NB4 (cell line): ENCODE measurements at places on chromosomes 3 and 15.

GRCh38 chr3:127760791-127761440 lies 61.4 kb downstream of the MGLL start:
- DNase-seq = no peak

GRCh38 chr3:186784820-186785494 lies 1.6 kb downstream of the EIF4A2 start:
- no peak for DNase-seq

DNA sequence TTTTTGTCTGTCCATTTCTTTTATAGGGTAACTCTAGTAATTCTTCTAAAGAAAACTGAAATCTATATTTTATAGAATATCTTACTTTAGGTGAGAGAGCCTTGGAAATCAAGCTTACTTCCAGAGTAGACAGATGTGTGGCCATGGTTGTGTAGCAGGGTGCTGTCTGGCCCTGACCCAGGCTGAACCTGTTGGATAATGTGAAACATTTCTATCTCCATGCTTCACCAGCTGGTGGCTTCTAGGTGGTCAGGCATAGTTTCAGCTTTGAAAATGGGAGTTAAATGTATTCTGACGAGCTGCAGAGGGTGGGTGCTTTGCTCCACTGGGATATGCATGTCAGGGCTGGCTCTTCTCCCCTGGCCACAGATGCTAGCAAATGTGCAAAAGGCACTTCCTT lies 20.8 kb upstream of the NR2C2 start:
- no peak for DNase-seq

- DNase-seq = peak; percentile 98
Measured at GRCh38 chr3:52498137-52499054, 3.3 kb downstream of the STAB1 start.

- DNase-seq = no peak
Measured at GRCh38 chr3:46006238-46007032, 10.8 kb upstream of the FYCO1 start.

- no peak for DNase-seq
Measured at GRCh38 chr3:160330109-160330508, 68.9 kb downstream of the IFT80 start.

- peak; percentile 95 for DNase-seq
Measured at GRCh38 chr3:3589715-3590130, 209.5 kb upstream of the LRRN1 start.

GRCh38 chr3:148861277-148861869 lies 3.7 kb upstream of the CPA3 start:
- DNase-seq = peak; percentile 57

DNA sequence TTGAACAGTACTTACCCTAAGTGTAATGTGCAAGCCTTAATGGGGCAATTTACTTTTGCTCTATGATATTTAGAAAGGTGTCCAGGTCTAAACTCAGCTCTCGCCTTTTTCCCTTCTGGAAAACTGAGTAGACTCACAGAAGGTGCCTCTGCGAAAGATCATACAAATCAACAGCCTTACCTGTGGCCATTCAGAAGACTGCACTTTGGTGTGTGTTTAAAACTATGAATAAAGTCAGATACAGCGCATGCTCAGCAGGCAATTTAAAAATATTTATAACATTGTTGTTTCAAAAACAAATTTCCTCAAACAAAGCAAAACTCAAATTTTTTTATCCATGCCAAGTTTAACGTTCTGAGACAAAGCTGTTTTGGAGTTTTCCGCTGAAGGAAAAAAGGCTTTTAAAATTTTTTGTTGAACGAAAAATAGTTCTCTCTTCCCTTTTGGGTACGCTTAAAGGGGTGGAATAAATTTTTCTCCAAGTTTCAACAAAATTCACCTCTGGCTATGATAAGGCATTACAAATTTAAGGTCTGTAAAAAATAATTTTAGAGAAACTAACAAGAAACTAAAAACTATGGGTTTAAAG lies 156.3 kb downstream of the TIGIT start:
- no peak for DNase-seq

- DNase-seq = no peak
Measured at GRCh38 chr3:160455846-160456245, 6.3 kb upstream of the TRIM59 start.

DNA sequence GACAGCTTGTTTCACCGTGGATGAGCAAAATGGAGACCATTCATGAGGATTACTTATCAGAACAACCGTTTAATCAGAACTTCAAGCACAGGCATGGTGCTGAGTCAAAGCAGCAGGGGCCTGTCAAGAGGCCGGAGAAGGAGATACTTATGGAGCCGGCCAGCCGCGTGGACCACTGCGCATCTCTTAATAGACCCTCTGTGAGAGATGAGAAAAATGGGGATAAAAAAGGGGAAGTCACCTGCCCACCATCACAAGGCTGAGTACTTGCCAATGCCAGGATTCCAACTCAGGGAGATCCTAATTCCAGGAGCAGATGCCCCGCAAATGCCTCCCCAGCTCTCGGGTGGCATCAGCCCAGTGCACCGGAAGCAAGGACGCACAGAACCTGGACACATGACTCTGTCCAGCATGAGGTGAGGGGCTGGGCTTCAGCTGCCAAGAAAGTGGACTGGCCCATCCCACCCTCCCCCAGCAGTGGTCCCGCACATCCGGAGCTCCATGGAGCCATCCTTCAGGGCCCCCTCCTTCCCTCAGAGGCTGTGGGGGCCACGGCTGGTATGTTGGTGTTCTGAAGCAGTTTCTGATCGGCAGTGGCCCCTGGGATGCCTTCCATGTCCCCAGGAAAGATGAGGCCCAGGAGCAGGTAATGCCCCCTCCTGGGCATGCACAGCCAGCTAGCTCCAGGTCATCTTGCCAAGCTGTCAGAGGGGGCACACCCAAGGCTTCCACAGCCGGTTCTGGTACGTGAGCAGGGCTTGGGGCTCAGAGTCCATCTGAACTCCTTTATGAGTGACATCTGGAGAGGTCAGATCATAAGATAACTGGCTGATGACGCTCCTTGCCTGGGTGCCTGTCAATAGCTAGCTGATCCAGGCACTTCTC lies 143.8 kb downstream of the ATP10A start:
- DNase-seq = no peak

- DNase-seq = peak; percentile 38
Measured at GRCh38 chr3:21551019-21551418, 200.0 kb downstream of the ZNF385D start.

GRCh38 chr15:54424171-54424570 lies 445.9 kb downstream of the UNC13C start:
- DNase-seq = no peak

DNA sequence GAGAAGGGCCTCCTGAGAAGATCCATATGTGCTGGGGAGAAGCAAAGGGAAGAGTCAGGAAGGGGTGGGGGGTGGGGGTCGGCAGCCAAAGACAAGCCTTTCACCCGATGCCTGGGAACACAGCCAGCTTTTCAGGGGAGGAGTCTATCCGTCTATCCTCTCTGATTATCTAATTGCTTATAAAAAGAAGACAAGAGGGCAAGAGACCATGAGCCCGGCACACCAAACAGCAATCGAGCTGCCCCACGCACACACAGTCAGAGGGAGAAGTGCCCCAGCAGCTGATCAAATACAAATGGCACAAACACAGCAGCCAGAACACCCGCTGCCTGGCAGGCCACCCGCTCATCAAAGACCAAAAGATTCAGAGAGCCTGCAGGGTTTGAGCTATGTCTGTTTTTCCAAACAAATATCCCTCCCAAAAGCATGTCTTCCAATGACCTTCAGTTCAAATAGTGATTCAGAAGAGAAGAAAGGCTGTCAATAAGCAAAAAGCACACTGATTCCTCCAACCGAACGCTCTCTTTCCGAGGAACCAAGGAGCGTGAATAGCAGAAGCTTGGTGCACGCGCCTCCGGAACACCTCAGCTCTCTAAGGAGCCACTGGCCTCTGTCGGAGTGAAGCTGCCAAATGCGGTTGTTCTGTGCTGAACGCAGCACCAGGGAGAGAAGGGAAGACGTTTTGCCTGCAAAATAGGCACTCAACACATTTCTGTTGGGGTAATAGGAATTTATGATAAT lies 419.2 kb downstream of the OCA2 start:
- DNase-seq = no peak

DNA sequence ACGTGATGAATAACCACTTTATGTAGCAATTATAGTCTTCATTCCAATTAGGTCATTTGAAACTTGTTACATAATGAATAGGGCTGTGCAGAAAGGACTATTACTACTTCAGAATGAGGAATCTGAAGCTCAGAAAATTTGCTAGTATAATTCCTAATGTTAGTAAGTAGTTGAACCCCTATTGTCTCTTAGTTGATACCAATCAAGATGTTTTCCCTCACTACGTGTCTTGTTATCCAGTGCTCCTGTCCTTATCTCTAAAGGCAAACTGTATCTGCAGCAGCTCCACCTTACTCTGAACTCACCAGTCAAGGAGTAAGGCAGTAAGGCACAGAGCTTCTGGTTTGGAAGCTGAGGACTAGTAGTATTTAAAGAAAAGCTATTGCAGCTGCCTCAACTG lies 32.0 kb downstream of the RAB11A start:
- DNase-seq = no peak

GRCh38 chr3:34387826-34388564 lies 589.6 kb downstream of the PDCD6IP start:
- DNase-seq = no peak

- no peak for DNase-seq
Measured at GRCh38 chr3:181956122-181956521, 244.4 kb downstream of the SOX2 start.

DNA sequence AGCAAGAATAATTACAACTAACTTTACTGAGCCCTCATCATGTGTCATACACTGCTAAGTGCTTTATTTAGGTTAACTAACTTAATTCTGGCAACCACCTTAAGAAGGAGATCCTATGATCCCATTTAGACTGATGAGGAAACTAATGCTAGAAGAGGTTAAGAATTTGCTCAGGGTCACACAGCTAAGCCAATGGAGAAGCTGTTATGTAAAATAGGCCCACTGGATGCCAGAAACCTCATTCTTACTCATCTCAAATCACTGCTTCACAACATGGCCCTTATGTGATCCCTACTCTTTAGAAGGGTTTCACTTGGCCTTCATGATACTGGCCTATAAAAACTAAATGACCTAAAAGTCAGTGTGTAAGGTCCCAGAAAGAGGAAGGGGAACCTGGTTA lies 41.2 kb downstream of the IMPG2 start:
- DNase-seq = no peak

GRCh38 chr3:46950177-46950576 lies 26.4 kb downstream of the CCDC12 start:
- DNase-seq = no peak

DNA sequence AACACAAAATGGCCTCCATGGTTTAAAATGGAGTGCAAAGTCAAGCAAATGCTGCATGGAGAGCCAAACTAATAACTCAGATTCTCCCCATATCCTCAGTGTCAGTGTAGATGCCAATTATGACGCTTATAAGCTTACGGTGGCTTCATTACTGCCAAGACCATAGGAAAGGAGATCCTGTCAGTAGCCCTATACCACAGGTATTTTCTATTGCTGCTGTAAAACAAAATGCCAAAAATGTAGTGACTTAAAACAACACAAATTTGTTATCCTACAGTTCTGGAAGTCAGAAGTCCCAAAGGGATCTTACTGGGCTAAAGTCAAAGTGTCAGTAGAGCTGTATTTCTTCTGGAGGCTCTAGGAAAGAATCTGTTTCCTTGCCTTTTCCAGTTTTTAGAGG lies 149.8 kb upstream of the GBE1 start:
- no peak for DNase-seq

DNA sequence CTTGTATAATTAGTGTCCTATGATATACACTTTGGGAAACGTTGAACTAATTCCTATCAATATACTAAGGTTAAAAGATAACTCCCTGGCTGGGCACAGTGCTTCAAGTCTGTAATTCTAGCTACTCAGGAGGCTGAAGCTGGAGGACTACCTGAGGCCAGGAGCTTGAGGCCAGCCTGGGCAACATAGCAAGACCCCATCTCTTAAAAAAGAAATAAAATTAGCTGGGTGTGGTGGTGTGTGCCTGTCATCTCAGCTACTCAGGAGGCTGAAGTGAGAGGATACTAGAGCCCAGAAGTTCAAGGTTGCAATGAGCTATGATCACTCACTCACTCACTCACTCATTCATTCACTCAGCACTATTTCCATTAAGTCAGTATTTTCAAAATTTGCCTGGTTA lies 55.2 kb downstream of the SLC12A6 start:
- no peak for DNase-seq

DNA sequence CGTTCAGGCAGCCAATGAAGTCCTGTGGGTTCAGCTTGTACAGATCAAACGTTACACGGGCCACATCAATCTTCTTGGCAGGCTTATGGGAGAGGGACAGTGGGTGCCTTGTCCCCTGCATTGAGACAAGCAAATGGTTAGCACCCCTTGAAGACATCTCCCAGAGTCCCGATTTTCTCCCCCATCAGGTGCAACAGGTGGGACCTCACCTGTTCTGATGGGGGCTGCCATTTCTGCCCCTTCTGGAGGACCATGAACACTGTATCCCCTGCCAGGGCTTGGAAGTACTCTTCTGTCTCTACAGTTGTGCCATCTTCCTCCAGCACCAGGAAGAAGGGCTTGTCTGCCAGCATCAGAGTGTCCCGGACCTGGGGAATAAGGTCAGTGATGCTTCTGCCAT lies 10.1 kb downstream of the CIDEC start:
- no peak for DNase-seq

DNA sequence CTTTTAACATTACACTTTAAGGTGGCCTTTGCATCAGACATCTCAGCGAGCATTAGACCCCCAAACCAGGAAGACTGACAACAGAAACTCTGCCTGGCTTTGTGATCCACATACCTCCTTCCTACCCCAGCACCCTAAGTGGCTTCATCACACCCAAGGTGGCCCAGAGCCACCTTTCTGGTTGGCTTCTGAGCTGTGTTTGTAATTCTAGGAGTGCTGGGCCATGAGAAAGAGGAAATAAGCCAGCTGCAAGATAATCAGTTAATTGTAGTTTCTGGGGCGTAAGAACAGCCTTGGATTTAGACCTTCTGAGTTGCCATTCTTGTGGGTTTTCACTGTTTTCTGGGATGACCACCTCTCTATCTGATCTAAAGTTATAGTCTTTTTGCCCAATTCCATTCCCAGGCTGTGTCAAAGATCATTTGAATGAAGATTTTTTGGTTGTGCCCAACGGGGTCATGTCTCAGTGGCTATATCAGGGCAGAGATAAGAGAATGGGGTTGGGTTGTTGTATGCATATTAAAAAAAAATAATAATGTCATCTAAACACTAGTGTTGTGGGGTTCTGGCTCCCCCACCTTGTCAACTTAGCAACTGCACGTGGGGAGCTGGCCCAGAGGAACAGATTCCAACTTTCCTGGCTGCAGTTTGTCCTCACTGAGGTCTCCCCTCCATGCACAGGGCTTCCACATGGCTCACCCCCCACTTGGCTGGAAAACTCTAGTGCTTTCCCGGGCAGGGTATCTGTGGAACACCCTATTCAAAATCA lies 234.8 kb upstream of the WNT5A start:
- DNase-seq = peak; percentile 1

GRCh38 chr3:127182431-127182830 lies 10.5 kb upstream of the PRR23E start:
- DNase-seq = no peak
